ENCODE measurements at places on chromosomes 1 and 21.

DNA sequence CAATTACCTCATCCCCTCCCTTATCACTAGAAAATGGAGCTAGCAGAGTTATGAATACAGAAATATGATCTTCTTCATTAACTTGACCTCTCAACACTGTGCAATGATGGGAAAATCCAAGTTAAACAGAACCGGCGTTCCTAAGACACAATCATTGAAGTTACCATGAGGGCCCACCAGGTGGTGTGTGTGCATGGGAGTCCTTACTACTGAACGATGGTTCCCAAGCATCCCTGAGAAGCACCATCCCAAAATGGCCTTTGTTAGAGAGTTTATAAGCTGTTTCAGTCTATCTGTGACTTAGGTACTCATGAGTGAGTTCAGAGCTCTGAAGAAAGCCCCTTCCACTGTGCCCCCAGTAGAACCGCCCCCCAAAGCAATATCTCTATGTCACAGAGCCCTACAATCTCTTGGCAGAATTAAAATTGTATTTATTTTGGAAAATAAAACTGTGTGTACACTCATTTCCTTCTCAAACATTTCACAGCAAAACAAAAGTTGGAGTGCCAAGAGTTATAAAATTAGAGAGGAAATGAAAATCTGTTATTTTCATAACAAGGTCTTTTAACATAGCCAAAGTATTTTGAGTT is 56.8 kb downstream of the PLD5 start:
- peak; percentile 52 for DNase-seq

DNA sequence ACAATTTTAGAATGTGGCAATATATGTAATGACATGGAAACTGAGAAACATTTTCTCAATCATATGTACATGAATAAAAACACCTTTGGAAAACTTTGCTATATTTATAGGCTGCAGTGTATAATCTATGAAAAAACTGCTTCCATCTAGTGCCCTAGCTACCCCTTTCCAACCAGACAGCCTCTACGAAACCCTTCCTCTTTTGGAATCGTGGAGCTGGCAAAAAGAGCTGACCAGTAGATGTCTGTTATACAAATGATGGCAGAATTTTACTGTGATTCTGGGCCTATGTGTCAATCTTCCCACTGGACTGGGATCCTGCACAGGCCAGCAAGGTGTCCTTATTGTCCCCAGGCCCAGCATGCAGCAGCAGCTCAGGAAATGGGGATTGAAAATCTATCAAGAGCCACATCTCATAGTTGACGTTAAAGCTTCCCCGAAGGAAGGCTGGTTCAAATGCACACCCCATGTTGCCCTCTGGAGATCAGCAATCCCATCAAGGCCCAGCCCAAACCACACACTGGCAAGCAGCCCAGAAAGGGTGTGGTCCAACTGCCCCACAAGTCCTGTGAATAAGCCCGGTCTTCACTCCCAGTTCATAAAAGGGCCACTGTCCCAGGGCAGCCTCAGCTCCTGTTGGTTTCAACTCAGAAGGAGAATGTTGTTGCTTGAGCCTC is 8.8 kb upstream of the FAM20B start:
- DNase-seq = no peak

GRCh38 chr1:16130827-16131226 is 25.0 kb downstream of the EPHA2 start:
- no peak for DNase-seq

GRCh38 chr1:213687832-213688231 is 299.9 kb upstream of the PROX1 start:
- no peak for DNase-seq

DNA sequence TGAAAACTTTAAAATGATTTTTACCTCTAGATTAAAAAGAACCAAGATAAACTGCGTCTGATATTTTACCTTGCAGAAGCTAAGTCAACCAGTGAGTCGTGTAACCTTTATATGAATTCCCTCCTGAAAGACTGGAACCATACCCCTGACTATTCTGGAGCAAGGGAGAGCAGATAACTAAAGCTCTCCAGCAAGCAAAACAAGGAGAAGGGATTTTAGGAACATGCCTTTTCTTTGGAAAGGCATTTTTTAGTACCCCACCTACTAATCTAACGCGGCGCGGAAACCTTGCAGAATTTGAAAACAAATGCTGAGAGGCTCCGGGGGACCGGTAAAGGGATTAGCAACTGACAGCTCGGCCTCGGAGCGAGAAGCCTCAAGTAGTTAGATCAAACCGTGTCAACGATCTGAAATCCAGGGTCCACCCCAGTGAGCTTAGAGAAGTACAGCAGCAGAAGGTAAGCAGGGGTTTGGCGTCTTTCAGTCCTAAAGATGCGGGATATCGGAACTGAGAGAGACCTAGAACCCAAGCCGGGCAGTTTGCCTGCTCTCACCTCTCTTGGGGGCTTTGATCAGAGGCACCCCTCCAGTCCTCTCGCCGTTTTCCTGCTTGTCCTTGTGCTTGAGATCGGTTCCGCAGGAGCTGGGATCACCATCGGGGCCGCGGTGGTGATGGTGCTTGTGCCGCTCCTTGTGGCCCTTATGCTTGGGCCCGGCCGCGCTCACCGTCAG is 954 bp downstream of the RSBN1 start:
- DNase-seq = peak; percentile 35

DNA sequence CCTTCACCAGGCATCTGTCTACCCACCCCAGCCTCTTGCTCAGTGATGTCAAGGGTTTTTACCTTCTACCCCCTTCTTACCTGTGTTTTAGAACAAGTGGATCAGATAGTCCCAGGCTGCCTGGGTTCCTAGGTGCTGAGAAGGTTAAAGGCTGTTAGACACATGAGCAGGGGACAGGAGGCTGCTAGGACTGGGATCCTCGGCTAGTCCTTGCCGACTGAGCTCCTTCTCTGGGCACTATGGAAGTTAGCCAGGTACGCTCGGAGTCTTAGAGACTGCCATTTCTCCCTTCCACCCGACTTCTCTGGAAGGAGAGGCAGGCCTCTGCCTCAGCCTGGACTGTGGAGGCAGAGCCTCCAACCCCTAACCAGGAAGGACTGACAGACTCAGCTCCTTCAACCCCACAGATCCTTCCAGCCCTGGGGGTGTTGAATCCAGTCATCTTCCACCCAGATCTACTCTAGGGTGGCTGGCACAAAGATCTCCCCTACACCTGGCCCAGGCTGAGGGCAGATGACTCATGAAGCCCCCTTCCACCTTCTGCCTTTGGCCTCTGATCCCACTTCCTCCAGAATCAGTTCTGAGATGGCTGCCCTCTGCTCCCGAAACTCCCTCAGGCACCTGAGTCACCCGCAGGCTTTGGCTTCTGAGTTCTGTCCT is at the start of gene DYNLT4:
TSS of gene DYNLT4 (minus strand) at position 648 of the 660 bp plus-strand sequence. CDS start 683 bp downstream, outside the sequence.
- DNase-seq = no peak

GRCh38 chr1:229087339-229087738 is 183.6 kb upstream of the RAB4A start:
- no peak for DNase-seq

- no peak for DNase-seq
Measured at GRCh38 chr1:204081791-204082513, 9.0 kb downstream of the SOX13 start.

- DNase-seq = no peak
Measured at GRCh38 chr1:154419620-154420571, 14.8 kb downstream of the IL6R start.
